Stimulated activated CD8-positive, alpha-beta memory T cell treated with anti-CD3 and anti-CD28 coated beads, Interleukin-15, amount 100 ng/mL, for 24 hours (primary cell): ENCODE measurements at places on chromosomes 3 and 15.

- DNase-seq, result no peak
Measured at GRCh38 chr3:116112696-116113095, 332.6 kb downstream of the LSAMP start.

DNA sequence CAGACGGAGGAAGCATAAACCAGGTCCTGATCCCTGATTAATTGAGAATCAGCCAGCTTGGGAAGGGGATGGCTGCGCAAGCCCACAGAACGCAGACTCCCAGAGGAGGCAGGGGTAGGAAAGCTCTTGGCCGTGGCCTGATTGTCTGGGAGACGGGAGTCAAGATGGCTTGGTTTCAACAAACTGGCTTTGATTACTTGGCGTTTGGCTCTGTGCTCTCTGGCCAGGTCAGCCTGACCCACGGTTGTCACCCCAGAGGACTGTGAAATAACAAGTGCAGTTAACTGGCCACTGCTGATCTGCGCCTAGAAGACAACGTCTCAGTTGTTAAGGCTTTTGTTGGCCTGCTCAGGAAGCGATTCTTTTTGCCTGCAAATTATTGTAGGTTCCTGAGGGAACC is 387.0 kb upstream of the PROK2 start:
- no peak for DNase-seq

GRCh38 chr15:39624806-39625205 is 43.9 kb downstream of the THBS1 start:
- DNase-seq, result no peak

DNA sequence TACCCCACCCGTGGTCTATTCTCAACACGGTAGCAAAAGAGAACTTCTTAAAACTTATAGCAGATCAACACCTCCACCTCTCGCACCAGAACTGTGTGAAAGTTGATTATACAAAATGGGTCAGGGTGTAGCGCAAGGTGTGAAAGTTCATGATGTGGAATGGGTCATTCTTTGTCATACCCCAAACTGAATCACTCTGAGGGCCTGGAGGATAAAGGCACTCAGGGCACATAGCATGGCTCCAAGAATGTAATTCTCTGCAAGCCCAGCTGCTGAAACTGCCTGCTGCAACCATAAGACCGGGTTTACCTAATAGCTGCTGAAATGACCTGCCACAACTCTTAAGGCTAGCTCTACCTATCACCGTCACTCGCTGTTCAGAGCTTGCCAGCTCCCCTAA is 70.0 kb downstream of the FOXP1 start:
- DNase-seq, result no peak

GRCh38 chr3:105214590-105214989 is 152.1 kb upstream of the ALCAM start:
- DNase-seq, result no peak
